NCI-H2081 treated with DMSO at 0.1 percent for 48 hours (cell line): ENCODE measurements at places on chromosomes 5 and 9.

GRCh38 chr5:141874262-141874964, 3.8 kb downstream of the PCDH1 start:
- DNase-seq, result no peak

- DNase-seq, result no peak
These were observed 58.1 kb downstream of the DENND1A start for GRCh38 chr9:123871781-123872180.

DNA sequence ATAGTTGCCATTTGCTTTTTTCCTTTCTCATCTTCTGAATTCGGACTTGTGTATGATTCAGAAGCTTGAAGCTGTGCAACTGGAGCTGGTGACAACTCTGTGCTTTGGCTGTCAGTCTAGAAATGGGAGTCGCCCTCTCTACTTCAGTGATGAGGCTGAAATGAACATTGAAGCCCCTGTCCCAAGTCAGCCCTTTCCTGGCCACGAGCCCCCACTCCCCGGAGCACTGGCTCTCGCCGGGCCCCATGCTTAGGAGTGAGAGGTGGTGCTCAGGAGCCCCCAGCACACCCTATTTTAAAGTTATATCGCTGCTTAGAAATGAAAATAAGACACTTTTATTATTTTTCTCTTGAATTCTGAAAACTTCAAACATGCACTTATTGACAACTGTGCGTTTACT, 66.0 kb downstream of the PSMB7 start:
- no peak for DNase-seq

GRCh38 chr9:81052846-81053245, 636.5 kb downstream of the TLE1 start:
- no peak for DNase-seq

DNA sequence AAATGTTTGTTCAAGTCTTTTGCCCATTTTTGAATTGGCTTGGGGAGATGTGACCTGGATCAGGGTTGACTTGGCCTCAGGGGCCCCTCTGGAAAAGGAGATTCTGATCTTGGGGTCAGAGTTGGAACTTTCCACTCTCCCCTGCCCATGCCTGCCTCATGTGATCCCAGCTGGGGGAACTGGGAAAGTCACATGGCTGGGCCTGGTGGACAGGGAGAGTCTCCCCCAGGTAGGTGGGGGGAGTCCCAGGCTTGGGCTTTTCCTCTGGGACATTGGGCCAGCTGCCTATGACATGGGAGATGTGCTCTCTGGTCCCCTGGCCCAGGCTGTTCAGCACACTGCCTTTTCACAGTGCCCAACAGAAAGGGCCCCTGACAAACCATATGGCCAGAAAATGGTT, 60.7 kb downstream of the NDST1 start:
- no peak for DNase-seq

GRCh38 chr9:21428235-21428634, 12.0 kb upstream of the IFNA1 start:
- DNase-seq, result no peak

DNA sequence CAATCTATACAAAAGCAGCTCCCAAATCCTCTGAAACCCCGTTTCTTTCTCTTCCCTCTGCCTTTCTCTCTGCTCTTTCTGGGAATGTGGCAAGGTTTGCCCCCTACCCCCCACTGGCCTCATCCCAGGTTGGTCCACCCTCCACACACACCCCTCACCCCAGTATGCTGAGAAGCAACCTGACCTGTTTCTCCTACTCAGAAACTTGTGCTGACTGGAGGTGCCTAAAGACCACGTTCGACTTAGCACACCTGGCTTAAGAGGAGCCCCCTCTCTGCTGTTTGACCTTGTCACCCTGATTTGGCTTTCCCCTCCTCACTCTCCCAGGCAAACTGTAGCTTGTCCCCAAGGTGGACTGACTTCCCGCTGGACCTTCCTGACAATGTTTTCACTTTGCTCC, 1.1 kb upstream of the SEPTIN8 start:
- DNase-seq, result no peak

DNA sequence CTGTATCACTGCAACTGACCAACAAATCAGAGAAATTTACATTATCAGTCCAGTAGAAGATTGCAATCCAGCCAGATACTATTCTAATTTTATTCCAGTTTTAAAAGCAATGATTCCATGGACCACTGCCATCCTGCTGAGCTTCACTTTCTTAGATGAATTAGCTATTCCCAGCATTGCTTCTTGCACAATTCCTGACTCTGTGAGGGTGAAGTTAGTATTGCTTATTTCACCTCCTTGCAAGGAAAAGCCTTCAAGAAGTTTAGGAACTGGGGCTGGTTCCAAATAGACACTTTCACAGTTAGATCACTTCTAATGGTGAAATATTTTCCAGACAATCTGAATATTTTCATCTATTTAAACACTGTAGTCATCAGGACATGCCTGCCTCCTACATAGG, 338.6 kb upstream of the TNC start:
- DNase-seq, result no peak

GRCh38 chr5:14295610-14296009, 152.5 kb downstream of the TRIO start:
- DNase-seq, result no peak

GRCh38 chr5:68657055-68657961, 436.5 kb upstream of the SLC30A5 start:
- no peak for DNase-seq

GRCh38 chr5:142981886-142982820, 212.0 kb downstream of the ARHGAP26 start:
- DNase-seq, result no peak

- DNase-seq, result no peak
These were observed 30.8 kb downstream of the CD180 start for GRCh38 chr5:67165526-67166459.

- no peak for DNase-seq
These were observed 33.5 kb upstream of the JADE2 start for GRCh38 chr5:134491841-134492442.

- no peak for DNase-seq
These were observed 15.9 kb downstream of the NFIL3 start for GRCh38 chr9:91407580-91408318.

GRCh38 chr9:77738932-77739331, 90.8 kb upstream of the GNA14 start:
- no peak for DNase-seq
